Stimulated activated CD8-positive, alpha-beta memory T cell treated with anti-CD3 and anti-CD28 coated beads, Interleukin-4, amount 100 ng/mL, for 24 hours (primary cell): ENCODE measurements at places on chromosomes 13 and 19.

DNA sequence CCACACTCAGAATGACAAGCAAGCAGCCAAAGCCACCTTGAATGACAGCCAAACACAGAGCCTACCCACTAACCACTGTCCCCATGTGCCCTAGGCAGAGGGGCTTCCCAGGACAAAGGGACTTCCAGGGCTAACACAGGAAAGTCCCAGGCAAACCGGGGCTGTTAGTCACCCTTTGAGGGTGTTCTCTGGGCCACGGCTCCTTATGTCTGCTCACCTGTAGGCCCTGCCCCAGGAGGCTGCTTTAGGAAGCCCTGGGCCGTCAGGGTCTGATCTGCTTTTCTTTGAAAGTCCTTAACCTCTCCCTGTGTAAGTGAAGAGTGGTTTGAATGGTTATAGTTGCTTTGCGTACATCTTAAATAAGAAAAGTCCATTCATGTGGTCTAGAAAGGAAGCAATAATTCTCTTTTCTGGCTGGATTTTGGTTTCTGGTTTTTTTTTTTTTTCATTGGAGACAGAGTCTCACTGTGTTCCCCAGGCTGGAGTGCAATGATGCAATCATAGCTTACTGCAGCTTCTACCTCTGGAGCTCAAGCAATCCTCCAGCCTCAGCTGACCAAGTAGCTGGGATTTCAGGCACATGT is 161.4 kb downstream of the EFNB2 start:
- DNase-seq = no peak

DNA sequence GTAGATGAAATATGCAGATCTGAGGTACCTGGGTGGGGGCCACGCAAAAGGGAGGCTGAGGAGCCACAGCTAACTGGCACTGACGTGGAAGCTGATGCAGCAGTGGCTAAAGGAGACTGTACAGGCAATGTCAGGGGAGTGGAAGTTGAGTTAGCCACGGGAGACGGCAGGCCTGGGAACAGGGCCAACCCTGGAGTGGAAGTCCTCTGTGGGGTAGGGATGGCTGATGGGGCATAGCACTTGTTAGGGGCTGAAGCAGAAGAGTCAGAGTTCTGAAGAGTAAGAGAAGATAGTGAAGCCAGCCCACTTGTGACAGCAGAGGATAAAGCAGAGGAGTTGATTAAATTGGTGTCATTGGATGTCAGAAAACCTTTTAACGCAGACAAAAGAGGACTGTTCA is 22.8 kb upstream of the STOML3 start:
- DNase-seq = no peak

- DNase-seq = no peak
Measured at GRCh38 chr13:21015284-21015683, 46.1 kb downstream of the LATS2 start.

DNA sequence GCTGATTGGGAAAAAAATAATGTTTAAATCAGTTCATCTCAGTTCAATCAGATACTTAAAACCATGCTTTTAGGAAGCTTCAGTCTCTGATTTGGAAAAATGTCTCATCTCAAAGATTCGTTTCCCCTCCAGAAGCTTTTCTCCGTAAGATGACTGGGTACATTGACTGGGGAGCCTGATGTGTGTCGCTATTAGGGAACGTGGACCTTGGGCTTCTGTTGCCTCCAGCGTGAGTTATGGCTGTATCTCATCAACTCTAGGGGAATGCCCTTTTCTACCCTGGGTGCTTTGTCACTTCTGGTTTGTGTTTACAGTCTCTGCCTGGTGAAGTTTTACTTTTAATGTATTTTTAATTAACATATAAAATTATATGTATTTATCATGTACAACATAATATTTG is 635.5 kb upstream of the GPC6 start:
- no peak for DNase-seq

DNA sequence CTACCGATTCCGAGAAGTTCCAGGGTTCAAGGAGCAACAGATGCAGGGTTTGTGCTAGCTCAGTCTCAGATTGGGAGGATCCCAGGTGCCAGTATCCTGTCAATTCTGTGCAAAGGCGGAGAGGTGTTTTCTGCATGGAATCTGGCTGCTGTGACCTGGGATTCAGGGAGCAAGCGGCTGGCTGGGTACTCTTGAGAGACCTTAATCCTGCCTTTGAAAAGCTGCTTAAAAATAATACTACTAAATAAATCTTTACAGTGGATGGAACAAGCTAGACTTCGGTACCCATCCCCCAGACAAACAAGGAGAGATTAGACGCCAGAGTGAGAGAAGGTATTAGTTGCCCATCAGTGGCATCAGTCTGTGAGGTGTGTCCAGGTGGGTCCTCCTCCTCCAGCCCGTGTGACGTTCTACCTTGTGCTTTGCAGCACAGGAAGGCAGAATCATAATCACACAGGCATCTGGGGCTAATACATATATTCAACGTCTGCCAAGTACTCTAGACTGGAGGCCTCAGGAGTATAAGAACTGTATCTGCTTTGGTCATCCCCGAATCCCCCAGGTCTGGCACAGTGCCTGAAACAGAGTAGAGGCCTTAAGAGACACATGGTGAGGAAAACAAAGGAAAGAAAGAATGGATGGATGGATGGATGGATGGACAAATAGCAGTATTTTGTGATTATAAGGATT is 230.6 kb downstream of the ZNF536 start:
- no peak for DNase-seq

DNA sequence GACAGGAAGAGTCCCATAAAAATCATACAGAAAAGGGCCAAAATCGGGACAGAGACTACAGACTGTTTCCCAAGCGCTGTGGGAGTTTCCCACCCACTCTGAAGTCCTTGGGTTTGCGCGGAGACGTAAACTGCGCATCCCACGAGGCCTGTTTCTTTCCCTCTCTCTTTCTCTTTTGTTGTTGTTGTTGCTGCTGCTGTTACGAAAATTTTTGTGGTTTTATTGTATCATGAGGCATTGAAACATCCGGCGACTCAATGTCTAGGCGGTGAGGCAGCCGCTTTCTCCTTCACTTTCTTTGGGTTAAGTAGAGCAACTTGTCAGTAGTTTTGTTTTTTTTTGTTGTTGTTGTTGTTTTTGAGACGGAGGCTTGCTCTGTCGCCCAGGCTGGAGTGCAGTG is 1.6 kb upstream of the PPP1R12C start:
- no peak for DNase-seq

DNA sequence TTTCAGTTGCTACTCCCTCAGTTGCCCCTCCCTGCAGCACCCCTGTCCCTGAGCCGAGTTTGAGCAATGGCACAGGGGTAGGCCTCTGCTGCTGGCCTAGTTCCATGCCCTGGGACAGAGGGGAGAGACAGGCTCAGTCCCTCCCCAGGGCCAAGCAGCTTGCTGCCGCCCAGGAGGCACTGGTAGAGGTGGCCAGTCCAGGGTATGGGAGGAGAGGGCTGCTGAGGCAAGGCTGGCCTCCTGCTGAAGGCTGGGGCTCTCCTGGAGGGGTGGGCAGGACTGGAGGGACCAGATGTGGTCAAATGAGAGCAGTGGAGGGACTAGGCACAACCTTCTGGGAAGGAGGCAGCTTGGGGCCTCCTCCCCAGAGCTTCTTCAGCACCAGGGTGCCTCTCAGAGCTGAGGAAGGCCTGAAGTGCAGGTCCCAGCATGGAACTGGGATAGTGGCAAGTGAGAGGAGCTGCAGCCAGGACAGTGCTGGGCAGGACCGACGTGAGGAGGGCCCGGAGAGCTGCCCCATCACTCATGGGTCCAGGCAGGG is 29.8 kb upstream of the VSTM2B start:
- DNase-seq = no peak

- DNase-seq = no peak
Measured at GRCh38 chr19:33398361-33399060, 25.0 kb downstream of the CEBPG start.

GRCh38 chr13:102693776-102694175 is 1.1 kb downstream of the METTL21C start:
- DNase-seq = no peak

- no peak for DNase-seq
Measured at GRCh38 chr19:18418029-18418482, 1.1 kb upstream of the SSBP4 start.

GRCh38 chr19:50465986-50466705 is 10.2 kb upstream of the EMC10 start:
- no peak for DNase-seq
